Activated CD8-positive, alpha-beta T cell treated with anti-CD3 and anti-CD28 coated beads, Interleukin-2, amount 10 ng/mL, durations not matched to agents 7 days and 5 days (primary cell): ENCODE measurements at places on chromosomes 3 and 15.
A peak's percentile ranks its signal among the peaks of the same experiment; 100 is the strongest.

GRCh38 chr3:169218314-169218983 is 445.1 kb downstream of the MECOM start:
- H3K36me3 ChIP-seq, result no peaks in the 10 kb centered on the region
- H3K4me3 ChIP-seq, result no peak overlapping the region
- H3K4me1 ChIP-seq, result no peaks in the 10 kb centered on the region
- no peak overlapping the region for H3K27ac ChIP-seq

GRCh38 chr3:184630861-184631471 is 69.4 kb downstream of the EPHB3 start:
- no peak overlapping the region for H3K27ac ChIP-seq
- peaks cover 5% of the 10 kb centered on the region for H3K4me1 ChIP-seq
- no peak for DNase-seq
- peaks cover 4% of the 10 kb centered on the region for H3K27me3 ChIP-seq
- H3K4me3 ChIP-seq, result no peak overlapping the region

DNA sequence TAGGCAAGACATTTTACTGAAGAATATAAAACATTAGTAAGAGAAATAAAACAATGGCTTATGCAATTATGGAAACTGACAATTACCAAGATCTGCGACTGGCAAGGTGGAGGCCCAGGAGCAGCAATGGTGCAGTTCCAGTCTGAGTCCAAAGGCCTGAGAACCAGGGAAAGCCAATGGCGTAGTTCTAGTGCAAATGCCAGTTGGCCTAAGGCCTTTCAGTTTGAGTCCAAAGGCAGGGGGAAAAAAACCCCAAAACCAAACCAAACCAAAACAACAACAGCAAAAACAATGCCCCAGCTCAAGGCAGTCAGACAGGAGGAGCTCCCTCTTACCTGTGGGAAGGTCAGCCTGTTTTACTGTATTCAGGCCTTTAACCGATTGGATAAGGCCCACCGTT is 72.6 kb downstream of the ST6GAL1 start:
- H3K4me3 ChIP-seq, result no peak overlapping the region
- no peaks in the 10 kb centered on the region for H3K27me3 ChIP-seq
- H3K36me3 ChIP-seq, result peaks cover 69% of the 10 kb centered on the region
- no peak for DNase-seq
- H3K27ac ChIP-seq, result no peak overlapping the region
- H3K4me1 ChIP-seq, result peaks cover 73% of the 10 kb centered on the region

- H3K27me3 ChIP-seq, result no peaks in the 10 kb centered on the region
- no peaks in the 10 kb centered on the region for H3K4me1 ChIP-seq
- DNase-seq, result no peak
These were observed 545.5 kb downstream of the NTRK3 start for GRCh38 chr15:87711026-87711425.

- peaks cover 51% of the 10 kb centered on the region for H3K4me1 ChIP-seq
- DNase-seq, result no peak
- no peak overlapping the region for H3K4me3 ChIP-seq
- H3K36me3 ChIP-seq, result peaks cover 71% of the 10 kb centered on the region
- no peaks in the 10 kb centered on the region for H3K27me3 ChIP-seq
- H3K27ac ChIP-seq, result no peak overlapping the region
These were observed 6.4 kb downstream of the DUT start for GRCh38 chr15:48337607-48338006.

GRCh38 chr3:128946411-128946810 is 47.5 kb downstream of the CFAP92 start:
- no peaks in the 10 kb centered on the region for H3K4me1 ChIP-seq
- H3K4me3 ChIP-seq, result no peak overlapping the region
- no peaks in the 10 kb centered on the region for H3K36me3 ChIP-seq
- no peak overlapping the region for H3K27ac ChIP-seq

DNA sequence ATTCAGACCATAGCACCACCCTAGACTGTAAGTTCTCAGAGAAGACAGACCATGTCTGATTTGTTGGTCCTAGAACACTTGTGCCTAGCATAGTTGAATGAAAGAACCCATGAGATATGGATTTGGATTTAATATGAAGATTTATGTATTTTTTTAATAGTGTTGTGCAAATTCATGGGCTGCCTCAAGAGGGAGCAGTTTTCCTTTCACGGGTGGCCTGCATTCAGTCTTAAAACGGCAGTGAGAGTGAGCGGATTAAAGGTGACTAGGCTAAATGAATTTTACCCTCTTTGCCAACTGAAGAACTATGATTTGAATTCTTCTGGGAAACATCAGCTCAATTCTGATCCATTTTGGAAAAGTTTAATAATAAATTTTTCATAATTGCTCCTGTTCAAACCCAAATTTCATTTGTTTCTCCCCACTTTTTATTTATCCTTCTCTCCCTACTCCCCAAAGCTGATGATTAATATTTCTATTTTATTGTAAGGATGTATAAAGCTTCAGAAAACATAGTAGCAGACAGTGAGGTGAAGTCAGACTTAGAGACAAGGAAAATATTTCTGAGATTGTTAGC is 67.3 kb downstream of the MORC1 start:
- no peaks in the 10 kb centered on the region for H3K4me1 ChIP-seq
- no peak overlapping the region for H3K27ac ChIP-seq

GRCh38 chr3:104632947-104633346 is 733.8 kb upstream of the ALCAM start:
- no peaks in the 10 kb centered on the region for H3K36me3 ChIP-seq
- H3K27ac ChIP-seq, result no peak overlapping the region
- H3K4me3 ChIP-seq, result no peak overlapping the region
- DNase-seq, result no peak
- no peaks in the 10 kb centered on the region for H3K27me3 ChIP-seq

GRCh38 chr3:33441225-33441976 is 1.2 kb upstream of the UBP1 start:
- H3K27ac ChIP-seq, result peak overlapping the region; percentile 100
- no peak for DNase-seq
- H3K4me3 ChIP-seq, result peak overlapping the region; percentile 99
- H3K36me3 ChIP-seq, result peaks cover 7% of the 10 kb centered on the region

DNA sequence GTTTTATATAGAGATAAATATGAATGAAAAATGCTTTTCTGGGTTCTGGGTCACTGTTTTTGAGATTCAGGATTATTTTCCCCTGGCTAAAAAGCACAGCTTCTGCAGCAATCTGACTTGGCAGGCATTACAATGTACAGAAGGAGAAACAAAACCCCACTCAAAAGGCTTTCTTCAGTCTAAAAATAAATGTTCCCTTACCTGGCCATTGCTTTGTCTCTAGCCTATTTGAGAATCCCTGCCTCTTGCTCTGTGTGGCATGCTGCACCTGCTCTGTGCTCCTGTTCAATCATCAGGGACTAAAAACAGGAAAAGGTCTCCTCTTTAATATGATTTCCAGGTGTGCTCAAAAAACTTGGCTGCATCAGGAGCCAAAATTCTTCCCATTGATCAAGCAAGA is 187.4 kb upstream of the STAC start:
- no peaks in the 10 kb centered on the region for H3K27me3 ChIP-seq
- H3K27ac ChIP-seq, result no peak overlapping the region
- H3K4me3 ChIP-seq, result no peak overlapping the region
- no peaks in the 10 kb centered on the region for H3K4me1 ChIP-seq

- no peak overlapping the region for H3K27ac ChIP-seq
- H3K4me3 ChIP-seq, result no peak overlapping the region
- no peak for DNase-seq
- peaks cover 28% of the 10 kb centered on the region for H3K4me1 ChIP-seq
- H3K36me3 ChIP-seq, result peaks cover 83% of the 10 kb centered on the region
These were observed 37.5 kb downstream of the TSPAN3 start for GRCh38 chr15:77033417-77033728.

GRCh38 chr15:85000937-85001336 is 19.3 kb downstream of the PDE8A start:
- no peak overlapping the region for H3K27ac ChIP-seq
- no peaks in the 10 kb centered on the region for H3K4me1 ChIP-seq
- H3K36me3 ChIP-seq, result no peaks in the 10 kb centered on the region
- no peaks in the 10 kb centered on the region for H3K27me3 ChIP-seq

DNA sequence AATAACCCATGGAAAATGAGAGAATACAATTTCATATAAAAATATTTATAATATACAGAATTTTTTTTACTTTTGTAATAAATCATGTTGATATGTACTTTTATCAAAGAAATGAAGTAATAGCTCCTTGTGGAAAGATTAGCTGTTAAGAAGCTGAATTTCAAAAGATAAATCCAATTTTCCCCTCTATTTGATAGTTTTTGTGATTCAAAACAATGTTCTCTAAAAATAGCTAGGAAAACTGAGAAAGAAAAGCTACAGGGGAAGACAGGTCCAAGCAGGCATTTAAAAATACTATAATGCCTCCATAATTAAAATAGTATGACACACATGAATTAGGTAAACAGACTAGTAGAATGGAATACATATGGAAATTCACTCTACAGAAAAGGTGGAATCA is 44.9 kb downstream of the SCAPER start:
- no peak for DNase-seq
- no peaks in the 10 kb centered on the region for H3K27me3 ChIP-seq
- peaks cover 8% of the 10 kb centered on the region for H3K4me1 ChIP-seq
- H3K27ac ChIP-seq, result no peak overlapping the region
- H3K36me3 ChIP-seq, result peaks cover 17% of the 10 kb centered on the region
- H3K4me3 ChIP-seq, result no peak overlapping the region

DNA sequence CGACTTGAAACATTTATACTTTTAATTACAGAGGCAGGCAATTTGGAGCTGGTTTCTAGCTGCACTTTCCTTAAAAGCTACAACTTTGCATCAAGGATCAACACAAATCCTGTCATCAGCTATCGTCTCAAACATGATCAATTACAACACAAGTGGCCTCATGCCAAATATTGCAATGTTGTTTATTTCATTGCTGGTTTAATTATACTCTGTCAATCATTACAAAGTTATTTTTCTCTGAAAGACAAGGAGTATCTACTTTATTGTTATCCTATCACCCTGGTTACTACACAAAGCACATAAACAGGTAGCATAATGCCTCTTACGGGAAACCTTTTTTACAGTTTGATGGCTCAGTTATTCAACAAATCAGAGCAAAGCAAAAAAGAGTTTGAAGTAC is 58.0 kb upstream of the FOXB1 start:
- peaks cover 3% of the 10 kb centered on the region for H3K36me3 ChIP-seq
- H3K4me1 ChIP-seq, result peaks cover 15% of the 10 kb centered on the region
- no peak overlapping the region for H3K4me3 ChIP-seq
- H3K27ac ChIP-seq, result no peak overlapping the region

GRCh38 chr3:132211896-132212295 is 105.3 kb upstream of the ACP3 start:
- no peak for DNase-seq
- no peaks in the 10 kb centered on the region for H3K4me1 ChIP-seq
- peaks cover 7% of the 10 kb centered on the region for H3K27me3 ChIP-seq
- H3K36me3 ChIP-seq, result no peaks in the 10 kb centered on the region
- H3K4me3 ChIP-seq, result no peak overlapping the region

- H3K36me3 ChIP-seq, result no peaks in the 10 kb centered on the region
- peaks cover 4% of the 10 kb centered on the region for H3K4me1 ChIP-seq
- no peak for DNase-seq
- H3K27ac ChIP-seq, result no peak overlapping the region
These were observed 28.3 kb downstream of the RPLP1 start for GRCh38 chr15:69480932-69481331.

DNA sequence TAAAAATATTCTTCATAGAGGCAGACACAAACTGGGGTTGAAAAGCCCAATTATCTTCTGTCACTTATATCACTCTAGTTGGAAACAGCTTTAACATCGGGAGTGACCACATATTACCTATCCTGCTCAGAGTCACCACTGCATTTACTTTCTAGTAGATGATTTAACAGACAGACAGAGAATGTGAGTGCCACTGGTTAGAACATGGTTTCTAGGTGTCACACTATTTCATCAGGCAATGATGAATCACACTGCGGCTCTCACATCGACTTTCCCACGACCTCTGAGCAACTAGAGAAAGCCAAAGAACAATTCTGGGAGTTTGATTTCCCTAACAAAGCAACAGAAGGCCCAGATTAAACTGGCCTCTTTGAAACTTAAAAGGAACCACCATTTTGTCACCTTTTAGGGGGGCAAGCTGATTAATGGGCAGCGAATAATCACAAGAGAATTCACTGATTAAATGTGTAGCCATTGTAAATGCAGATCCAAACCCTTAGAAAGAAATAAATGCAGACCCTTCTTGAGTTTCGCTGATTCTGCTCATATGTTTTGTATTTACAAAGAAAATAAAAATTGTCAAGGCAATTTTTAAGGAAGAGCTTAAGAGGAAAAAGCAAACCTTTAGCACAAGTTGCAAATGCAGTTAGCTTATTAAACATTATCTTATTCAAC is 112.6 kb upstream of the KBTBD8 start:
- no peaks in the 10 kb centered on the region for H3K36me3 ChIP-seq
- H3K4me3 ChIP-seq, result no peak overlapping the region
- H3K4me1 ChIP-seq, result no peaks in the 10 kb centered on the region
- H3K27ac ChIP-seq, result no peak overlapping the region
- no peak for DNase-seq

- no peaks in the 10 kb centered on the region for H3K27me3 ChIP-seq
- no peak for DNase-seq
- no peak overlapping the region for H3K27ac ChIP-seq
- no peak overlapping the region for H3K4me3 ChIP-seq
- no peaks in the 10 kb centered on the region for H3K4me1 ChIP-seq
These were observed 15.6 kb upstream of the FLNB start for GRCh38 chr3:57992452-57993213.

DNA sequence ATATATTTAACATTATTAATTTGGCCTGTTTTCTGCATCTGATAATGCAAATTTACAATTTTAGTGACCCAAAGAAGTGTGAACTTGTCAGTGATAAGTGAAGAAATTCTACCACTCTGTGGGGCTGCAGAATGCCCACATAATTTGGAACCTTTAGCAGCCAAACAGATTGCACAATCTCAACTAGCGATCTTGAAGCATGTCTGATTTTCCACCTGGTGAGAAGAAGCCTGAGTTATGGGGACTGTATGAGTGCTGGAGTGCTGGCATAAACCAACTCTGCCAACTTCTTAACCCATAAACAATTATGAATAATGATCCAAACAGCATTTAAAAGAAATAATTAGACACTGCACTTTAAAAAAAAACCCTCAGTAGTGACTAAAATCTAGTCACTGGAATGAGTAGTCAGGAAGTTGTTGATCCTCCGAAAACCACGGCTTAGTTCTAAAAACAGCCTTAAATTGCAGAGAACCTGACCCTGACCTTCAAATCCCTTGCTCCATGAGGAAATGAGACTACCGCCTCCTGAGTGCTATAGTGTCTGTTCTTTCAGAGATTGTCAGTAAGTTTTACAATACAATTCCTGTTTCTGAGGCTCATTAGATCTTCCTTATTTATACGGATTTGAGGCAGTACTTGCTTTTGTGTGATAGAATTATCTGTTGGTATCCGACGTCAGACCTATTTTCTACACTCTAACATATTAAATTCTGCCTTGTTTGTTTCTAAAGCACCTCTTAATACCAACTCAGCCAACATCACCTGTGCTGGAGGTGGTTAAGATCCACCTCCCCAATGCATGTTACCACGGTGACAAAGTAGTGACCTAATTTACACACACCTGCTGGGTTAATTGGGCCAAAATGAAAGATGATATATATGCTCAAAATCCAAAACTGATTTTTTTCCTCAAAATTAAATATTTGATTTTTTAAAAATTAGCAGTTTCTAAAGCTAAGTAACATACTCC is 267.7 kb downstream of the ZBTB20 start:
- no peaks in the 10 kb centered on the region for H3K4me1 ChIP-seq
- no peaks in the 10 kb centered on the region for H3K27me3 ChIP-seq
- H3K27ac ChIP-seq, result no peak overlapping the region
- no peaks in the 10 kb centered on the region for H3K36me3 ChIP-seq

- no peaks in the 10 kb centered on the region for H3K4me1 ChIP-seq
- H3K27ac ChIP-seq, result no peak overlapping the region
- no peak for DNase-seq
- H3K4me3 ChIP-seq, result no peak overlapping the region
- no peaks in the 10 kb centered on the region for H3K27me3 ChIP-seq
These were observed 190.6 kb upstream of the ARPP21 start for GRCh38 chr3:35448681-35449080.
